ENCODE measurements at places on chromosomes 5 and 9. TPM values are rescaled to one million over a fixed set of nuclear protein-coding genes. Genes with fewer than 3 reads are reported as not detected.

GABRG2 gene
- total RNA-seq, result 0.86 TPM

TRIM14 gene
- total RNA-seq, result 30.3 TPM

FAM163B gene
- not detected for total RNA-seq

DYNC2I2 gene
- 80.8 TPM for total RNA-seq

ECSCR gene
- not detected for total RNA-seq

ADAMTS12 gene
- total RNA-seq, result not detected
